Fibroblast of skin of left biceps (primary cell): ENCODE measurements at places on chromosomes 1 and 21.

DNA sequence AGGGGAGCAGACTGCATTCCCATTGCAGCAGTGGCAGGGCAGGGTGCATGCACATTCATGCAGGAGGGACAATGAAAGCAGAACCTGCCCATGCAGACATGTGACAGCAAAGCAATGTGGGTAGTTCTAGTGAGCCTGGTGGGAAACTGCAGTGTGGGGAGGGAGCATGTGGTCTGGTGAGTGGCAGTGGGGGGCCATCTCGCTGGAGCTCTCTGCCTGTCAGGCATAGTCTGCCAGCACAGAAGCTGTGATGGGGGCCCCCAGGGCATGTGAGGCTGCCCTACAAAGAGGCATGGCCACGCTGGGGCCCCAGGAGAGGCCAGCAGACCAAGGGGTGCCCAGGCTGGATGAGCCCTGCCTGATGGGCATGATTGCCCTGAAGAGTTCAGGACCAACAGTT lies 579.7 kb downstream of the PTPRC start:
- DNase-seq = no peak

- no peak for DNase-seq
Measured at GRCh38 chr21:30227128-30227527, 11.2 kb upstream of the CLDN8 start.

GRCh38 chr1:7363450-7363849 lies 407.6 kb upstream of the VAMP3 start:
- DNase-seq = no peak

DNA sequence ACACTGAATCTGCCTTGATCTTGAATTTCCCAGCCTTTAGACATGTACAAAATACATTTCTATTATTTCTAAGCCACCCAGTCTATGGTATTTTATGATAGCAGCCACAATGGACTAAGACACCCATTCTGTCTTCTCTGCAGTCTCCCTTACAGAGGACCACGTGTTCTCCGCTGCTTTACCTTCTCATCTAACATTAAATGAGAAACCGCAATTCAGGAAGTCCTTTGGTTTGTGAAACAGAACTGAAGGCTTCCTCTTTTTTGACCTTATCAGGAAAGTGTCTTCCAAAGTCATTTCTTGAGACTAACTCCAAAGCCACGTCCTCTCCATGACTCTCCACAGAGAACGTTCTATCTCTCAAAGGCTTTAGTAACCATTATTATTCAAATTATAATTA lies 560.1 kb downstream of the OMA1 start:
- DNase-seq = no peak

DNA sequence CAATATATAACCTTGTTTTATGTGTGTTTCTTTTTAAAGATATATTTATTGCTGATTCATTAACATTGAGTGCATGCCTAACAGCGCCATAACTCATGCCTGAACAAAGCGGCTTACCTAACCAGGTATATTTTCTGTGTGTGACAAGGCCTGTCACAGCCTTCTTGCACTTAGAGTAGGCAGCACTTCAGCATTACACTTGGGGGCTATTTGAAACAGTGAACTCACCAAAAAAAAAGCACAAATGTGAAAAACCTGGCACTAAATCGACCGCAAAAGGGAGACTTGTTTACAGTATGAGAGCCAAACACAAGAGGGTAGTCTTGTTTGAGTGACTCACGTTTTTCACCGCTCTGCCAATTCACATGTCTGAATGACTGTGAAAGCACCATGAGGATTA lies 111.7 kb downstream of the DISP1 start:
- no peak for DNase-seq

- DNase-seq = peak; percentile 21
Measured at GRCh38 chr1:184595596-184595995, 159.1 kb downstream of the EDEM3 start.

DNA sequence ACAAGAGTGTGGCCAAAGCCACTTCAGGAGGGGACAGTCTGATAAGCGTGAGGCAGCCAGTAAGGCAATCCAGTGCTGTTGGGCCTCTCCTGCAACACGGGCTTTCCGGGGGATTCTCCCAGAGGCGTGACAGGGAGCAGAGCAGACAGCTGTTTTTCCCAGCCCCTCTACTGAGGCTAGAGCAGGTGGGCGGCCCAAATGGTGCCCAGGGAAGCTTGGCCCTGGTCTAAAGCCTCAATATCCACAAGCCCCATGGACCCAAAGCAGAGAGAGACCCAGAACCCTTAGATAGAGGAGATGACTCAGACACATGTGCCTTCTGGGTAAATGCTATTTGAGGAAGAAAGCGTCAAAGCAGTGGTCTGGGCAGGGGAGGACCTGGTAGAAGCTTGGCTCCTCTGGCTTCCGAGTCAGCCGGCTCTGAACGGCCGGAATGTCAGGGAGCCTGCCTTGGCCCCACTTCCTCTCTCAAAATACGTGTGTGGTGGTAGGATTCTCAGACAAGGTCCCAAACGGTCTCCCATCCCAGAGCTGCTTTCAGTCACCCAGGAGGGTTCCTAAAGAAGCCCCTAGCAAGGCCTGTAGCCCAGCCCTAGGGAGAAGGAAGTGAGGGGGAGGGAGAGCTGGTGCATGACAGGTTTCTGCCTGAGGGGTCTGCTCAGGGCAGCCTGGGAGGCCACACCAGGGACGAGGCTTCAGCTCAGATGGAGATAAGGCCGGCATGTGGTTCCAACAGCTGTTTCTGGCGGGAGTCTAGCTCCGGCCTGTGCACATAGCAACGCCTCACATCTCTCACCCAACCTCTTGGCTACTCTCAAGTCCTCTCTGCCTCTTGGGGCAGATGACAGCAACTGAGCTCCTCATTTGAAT lies 28.8 kb downstream of the PIK3C2B start:
- no peak for DNase-seq

- no peak for DNase-seq
Measured at GRCh38 chr1:17584539-17584938, 45.0 kb downstream of the ARHGEF10L start.

GRCh38 chr1:186404454-186405051 lies 28.9 kb downstream of the ODR4 start:
- peak; percentile 36 for DNase-seq

GRCh38 chr1:224732377-224733026 lies 116.4 kb downstream of the CNIH3 start:
- DNase-seq = no peak

GRCh38 chr1:5110508-5110907 lies 456.1 kb downstream of the AJAP1 start:
- no peak for DNase-seq

DNA sequence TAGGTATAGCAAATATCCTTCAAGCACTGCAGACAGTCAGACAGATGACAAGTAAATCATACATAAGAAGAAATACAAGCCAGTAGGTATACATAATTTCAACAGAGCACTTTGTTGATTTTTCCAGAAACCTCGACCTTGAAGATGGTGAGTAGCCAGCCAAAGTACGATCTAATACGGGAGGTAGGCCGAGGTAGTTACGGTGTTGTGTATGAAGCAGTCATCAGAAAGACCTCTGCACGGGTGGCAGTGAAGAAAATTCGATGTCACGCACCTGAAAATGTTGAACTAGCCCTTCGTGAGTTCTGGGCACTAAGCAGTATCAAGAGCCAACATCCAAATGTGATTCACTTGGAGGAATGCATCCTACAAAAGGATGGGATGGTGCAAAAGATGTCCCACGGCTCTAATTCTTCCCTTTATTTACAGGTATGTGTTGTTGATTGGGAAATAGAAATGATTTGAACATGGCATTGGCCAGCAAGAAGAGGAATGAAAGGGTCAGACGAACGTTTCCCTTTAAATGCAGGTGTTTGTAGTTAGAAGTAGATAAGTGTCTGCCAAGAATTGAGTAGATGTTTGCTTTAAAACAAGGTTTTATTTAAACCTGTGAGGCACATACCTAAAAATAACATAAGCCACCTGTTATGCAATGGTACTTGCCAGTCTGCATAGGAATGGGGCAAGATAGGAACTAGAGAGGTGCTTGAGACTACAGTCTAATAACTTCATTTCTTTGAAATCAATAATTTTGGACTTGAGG lies 2.7 kb downstream of the PDIK1L start:
- no peak for DNase-seq

GRCh38 chr1:42529724-42530181 lies 66.7 kb downstream of the CCDC30 start:
- peak; percentile 1 for DNase-seq

- DNase-seq = no peak
Measured at GRCh38 chr1:21935393-21935804, 1.7 kb downstream of the HSPG2 start.

GRCh38 chr1:147241934-147242448 lies 493 bp upstream of the CHD1L start:
- no peak for DNase-seq

DNA sequence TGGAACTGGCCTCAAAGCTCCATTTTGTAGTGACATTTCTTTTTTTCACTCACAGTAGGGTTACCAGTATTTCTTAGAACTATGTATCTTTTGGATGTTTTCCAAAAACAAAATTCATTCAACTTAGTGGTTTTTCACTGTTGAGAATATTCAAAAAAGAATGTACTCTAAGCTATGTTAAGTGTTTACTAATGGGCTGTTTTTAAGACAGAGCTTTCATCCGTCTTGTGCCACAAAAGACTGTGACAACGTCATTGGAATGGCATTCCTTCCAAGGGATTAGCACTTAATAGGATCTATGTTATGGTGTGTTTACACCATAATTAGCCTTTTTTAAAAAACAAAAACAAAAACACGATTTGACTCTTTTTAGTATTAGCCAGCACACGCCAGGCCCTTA lies 66.8 kb downstream of the TTC3 start:
- DNase-seq = peak; percentile 72

- DNase-seq = no peak
Measured at GRCh38 chr1:68363339-68363738, 86.4 kb downstream of the RPE65 start.

- no peak for DNase-seq
Measured at GRCh38 chr21:43739621-43740435, 20.9 kb downstream of the PDXK start.

DNA sequence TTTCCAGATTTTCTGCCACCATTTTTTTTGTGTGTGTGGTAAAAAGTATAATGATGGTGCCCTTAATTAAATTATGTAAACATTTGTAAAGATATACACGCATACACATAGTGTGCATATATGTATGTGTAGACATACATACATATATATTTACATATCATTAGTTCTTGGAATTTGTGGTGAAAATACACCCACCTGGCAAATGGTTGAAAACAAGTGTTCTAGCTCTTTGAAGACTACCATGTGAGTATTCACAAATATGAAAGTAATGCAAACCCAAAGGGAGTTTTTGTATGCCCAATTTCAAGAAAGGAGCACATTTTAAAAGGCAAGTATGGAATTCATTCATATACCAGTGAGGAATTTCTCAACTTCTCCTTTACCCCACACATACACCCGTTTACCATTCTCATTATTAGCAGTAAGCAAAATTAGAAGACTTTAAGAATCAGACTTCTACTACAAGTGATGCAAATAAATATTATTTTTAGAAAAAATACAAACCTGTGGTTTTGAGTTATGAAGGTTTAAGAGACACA lies 8.0 kb downstream of the RABGAP1L start:
- no peak for DNase-seq

DNA sequence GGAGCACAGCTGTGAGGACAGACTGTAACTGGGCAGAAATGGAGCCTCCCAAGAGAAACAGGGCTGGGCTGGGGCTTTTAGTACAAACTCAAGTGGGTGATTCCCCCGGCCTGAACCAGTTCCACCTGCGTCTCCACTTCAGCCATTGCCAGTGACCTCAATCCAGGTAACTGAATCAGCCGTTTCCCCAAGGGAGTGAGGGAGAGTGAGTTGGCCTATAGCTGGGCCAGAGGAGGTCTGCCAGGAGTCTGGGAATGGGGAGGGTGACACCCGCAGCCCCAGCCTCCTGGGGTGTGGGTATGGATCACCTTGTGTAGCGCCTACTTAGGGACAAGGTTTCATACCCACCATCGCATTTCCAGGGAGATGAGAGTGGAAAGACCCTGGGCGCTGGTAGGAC lies 8.5 kb downstream of the SLC26A9 start:
- no peak for DNase-seq

GRCh38 chr1:59596432-59596831 lies 218.3 kb upstream of the HOOK1 start:
- DNase-seq = peak; percentile 9

DNA sequence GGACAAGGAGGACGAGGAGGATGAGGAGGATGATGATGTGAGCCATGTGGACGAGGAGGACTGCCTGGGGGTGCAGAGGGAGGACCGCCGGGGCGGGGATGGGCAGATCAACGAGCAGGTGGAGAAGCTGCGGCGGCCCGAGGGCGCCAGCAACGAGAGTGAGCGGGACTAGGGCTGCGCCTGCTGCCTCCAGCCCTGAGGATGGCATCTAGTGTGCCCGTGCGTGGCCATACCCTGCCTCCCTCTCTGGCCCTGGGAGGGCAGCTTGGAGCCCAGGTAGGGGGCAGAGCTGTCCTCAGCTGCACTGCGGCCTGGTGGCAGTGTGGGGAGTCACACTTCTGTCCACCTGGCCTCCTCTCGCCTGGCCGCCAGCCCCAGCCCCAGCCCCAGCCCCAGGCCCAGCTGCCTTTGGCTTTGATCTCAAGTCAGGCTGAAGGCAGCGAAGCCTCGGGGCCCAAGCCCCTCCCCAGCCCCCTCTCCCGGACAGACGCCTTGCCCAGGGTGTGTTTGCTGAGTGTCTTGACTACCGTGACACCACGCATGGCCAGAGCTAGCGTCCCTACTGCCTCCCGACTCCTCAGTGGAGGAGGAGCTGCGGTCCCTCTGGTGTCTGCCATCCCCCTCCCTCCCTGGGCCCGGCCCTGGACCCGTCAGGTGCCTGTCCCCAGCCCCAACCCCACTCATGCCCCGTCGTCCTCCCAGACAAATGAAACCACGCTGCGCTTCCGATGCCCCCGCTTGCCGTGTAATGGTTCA lies 155.2 kb downstream of the PEX14 start:
- no peak for DNase-seq

DNA sequence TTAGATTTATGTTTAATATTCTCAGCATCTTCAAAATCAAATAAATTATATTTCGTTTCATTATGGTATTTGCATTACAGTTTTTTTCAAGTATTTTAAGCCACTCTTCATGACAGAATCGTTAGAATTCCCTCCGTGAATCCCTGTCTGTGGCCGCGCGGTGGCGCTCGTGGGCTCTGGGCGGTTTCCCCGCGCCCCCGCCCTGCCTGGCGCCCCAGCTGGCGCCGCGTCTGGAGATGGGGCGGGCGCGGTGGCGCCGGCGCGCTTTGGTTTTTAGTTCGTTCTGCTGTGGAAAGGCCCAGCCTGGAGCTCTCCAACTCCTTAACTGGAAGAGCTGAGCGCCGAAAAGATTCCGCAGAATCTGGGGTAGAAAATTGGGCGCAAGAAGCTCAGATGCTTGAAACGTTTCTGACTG lies 25.7 kb downstream of the PRMT2 start:
- peak; percentile 58 for DNase-seq

- no peak for DNase-seq
Measured at GRCh38 chr21:42016364-42016985, 6.3 kb upstream of the ZBTB21 start.

- peak; percentile 51 for DNase-seq
Measured at GRCh38 chr1:220733086-220733601, 15.0 kb upstream of the MTARC2 start.

DNA sequence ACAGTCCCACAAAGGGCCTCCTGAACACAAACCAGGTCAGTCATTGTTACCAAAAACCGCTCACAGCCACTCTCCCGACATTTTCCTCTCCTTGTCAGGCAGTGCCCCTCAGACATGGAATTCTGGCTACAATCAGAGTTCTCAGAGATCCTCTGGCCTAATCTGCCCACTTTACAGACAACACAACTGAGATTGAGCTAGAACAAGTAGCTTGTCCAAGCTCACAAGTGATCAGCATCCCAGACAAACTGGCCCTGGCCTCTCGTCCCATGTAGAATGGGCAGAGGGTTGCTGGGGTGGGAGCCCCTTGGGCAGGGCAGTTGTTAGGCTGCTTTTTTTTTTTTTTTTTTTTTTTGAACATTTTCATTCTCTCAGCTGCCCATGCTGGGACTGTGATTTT lies 57.2 kb downstream of the KCNN3 start:
- no peak for DNase-seq

- DNase-seq = no peak
Measured at GRCh38 chr1:154851392-154852177, 18.5 kb downstream of the KCNN3 start.
